ENCODE measurements at places on chromosomes 11 and 22.

GRCh38 chr11:19631712-19632498 is 80.7 kb upstream of the NAV2 start:
- no peak for DNase-seq

DNA sequence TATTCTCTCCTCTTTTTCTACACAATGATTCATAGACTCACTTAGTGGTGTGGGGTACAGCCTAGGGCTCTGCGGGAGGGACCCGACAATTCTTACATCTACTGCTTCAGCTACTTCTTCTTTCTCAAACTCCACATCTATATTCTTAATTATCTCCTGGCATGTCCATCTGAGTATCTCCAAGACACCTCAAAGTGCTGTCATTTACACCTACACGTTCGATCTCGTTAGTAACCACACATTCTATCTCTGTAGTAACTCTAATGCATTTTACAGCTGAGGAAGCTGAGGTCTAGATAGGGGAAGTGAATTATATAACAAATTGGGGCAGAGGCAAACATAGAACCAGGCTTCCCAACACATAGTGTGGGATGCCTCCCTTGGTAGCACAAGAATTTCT is 27.7 kb upstream of the RRM1 start:
- DNase-seq, result no peak

- DNase-seq, result peak; percentile 39
These were observed 3.1 kb upstream of the MN1 start for GRCh38 chr22:27804470-27805297.

DNA sequence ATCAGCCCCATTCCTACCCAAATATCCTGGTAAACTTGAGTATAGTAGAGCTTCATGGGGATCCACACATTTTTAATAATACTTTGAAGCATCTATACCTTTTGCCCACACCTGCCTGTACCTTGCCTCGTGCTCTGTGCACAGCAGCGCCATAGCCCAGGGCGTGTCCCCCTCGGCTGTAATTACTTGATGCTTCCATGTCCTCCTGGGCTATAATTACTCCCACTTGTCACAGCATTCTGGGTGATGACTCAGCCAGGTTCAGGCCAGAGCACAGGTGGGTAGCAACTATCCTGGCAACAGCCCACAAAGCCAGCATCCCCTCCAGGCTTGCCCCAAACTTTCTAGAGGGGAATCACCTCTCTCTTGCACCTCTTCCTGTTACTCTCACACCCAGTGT is 23.7 kb upstream of the SLC36A4 start:
- DNase-seq, result peak; percentile 39

GRCh38 chr11:62806611-62807121 is 1.4 kb upstream of the NXF1 start:
- no peak for DNase-seq

GRCh38 chr11:783581-784015 is 6.3 kb downstream of the CEND1 start:
- peak; percentile 21 for DNase-seq

DNA sequence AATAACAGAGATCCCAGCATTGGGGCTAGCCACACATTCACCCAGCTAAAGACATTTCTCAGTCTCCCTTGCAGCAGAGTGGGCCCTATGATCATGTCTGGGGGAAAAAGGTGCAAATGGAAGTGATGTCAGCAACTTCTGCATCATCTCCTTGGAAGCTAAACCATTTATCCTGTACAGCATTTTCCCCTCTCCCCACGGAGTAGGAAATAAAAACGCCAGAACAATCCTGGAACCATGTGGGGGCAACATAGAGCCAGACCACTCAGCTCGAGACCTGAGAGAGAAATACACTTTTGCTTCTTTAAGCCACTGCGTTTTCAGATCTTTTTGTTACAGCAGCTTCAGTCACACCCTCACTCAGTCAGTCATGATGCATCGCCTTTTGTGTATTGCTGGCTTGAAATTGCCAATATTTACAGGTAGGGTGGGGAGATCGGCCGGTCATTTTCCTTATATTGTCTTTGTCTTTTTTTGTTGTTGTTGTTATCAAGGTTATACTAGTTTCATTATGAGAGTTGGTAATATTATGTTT is 9.1 kb upstream of the RAC2 start:
- DNase-seq, result no peak

DNA sequence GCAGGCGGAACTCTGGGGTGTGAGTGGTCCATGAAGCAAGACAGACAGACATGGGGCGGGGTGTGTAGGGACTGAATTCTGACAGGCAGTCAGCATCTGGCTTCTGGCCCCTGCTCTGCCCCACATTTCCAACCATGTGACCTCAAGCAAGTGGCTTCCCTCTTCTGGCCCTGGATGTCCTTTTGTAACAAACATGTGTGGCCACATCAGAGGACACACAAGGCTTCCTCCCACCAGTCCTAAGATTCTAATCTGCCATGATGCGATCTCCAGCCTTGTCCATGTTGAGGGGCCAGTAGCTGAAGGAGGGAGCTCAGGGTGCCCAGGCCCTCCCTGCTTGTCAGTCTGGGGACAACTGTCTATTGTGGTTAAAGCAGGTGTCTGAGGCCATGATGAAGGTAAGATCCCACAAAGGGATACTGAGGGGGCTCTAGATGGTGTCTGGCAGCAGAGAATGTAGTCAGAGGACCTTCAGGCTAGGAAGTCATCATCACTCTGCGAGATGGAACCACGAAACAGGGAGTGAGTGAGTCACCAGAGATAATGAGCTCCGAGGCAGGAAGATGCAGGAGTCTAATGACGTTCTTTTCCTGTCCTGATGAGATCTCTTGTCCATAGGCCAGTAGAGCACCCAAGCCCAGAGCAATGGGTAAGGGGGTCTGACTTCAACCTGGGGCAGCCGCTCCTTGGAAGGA is 27.4 kb downstream of the DRD2 start:
- no peak for DNase-seq

- DNase-seq, result no peak
These were observed 32.2 kb upstream of the GRIA4 start for GRCh38 chr11:105577641-105578040.

DNA sequence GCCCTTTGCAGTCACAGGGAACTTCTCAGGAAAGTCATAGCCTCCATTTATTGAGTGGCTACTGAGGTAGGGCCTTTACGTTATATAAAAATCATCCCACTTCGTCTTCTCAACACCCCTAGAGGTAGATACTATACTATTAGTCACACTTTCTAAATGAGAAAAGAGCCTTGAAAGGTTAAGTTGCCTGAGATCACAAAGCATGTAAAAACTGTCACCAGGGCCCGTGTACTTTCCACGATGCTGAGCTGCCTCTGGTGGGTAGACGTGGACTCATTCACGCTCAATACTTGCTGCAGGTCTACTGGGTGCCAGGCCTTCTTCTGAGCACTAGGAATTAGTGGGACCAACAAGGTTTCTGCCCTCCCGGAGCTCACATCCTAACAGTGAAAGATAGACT is 16.3 kb downstream of the CHRDL2 start:
- no peak for DNase-seq

DNA sequence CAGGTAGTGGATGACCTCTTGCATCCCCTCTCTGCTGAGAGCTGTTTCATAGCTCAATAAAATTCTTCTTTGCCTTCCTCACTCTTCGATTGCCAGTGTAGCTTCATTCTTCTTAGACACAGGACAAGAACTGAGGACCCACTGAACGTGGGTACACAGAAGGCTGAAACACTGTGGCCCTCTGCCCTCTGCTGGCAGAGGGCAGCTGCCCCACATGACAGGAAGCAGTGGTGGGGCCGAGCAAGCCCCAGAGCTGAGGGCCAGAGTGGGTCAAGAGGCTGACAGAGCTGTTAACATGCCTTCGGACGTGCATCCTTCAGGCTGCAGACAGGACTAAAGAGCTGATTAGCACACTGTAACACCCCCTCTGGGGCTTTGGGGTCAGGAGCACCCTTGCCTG is 15.6 kb downstream of the SMC1B start:
- no peak for DNase-seq

DNA sequence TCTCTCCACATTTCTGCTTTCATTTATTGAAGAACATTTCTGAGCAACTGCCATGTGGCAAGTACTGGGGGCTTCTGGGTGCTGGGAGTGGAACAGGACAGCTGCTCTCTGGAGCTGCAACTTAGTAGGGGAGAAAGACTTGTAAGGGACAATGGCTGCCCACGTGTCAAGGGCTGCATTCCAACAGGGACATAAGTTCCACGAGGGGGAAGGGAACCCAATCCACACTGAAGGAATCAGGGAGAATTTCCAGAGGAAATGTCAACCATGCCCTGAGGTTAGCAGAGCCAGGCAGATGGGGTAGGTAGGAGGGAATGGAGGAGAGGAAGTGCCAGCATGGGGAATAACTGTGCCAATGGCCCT is 1.7 kb downstream of the MAPK8IP2 start:
- no peak for DNase-seq

GRCh38 chr11:10556590-10556989 is 11.9 kb downstream of the LYVE1 start:
- DNase-seq, result no peak

All from NCI-H1092 treated with DMSO at 0.1 percent for 48 hours (cell line).